ENCODE measurements at places on chromosomes 16 and 17.

DNA sequence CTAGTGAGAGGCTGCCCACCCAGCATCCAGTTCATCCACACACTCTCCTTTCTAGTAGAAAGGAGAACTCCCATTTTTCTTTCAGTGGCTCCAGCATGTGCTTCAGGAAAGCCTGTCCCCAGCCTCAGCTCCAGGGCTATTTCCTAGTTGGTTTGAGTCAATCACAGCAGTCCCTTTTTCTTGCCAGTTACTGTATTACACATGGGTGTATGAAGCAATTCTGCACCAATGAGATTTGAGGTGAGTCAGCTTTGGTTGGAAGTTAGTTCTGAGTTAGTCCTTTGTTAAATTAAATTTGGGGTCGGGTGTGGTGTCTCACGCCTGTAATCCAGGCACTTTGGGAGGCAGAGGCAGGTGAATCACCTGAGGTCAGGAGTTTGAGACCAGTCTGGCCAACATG is 24.8 kb downstream of the RAD51D start:
- no peak for DNase-seq

- no peak for DNase-seq
These were observed 5.0 kb downstream of the FHOD1 start for GRCh38 chr16:67242138-67242730.

DNA sequence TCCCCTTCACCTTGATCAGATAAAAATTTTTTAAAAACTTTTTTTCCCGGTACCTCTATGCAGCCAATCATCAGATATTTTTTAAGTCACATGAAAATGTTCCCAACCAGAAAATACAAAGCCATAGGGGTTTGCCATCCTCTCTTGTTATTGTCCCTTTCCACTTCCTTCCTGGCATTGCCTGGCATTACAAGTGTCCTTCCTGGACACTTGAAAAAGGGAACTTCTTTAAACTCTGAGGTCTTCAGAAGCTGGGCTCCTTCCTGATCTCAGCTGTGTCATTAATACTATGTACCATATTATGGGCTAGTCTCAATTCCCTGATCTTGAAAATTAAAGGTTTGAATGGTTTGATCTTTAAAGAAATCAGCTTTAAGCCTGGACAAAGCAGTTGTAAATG is 64.9 kb downstream of the TEX14 start:
- DNase-seq = no peak

DNA sequence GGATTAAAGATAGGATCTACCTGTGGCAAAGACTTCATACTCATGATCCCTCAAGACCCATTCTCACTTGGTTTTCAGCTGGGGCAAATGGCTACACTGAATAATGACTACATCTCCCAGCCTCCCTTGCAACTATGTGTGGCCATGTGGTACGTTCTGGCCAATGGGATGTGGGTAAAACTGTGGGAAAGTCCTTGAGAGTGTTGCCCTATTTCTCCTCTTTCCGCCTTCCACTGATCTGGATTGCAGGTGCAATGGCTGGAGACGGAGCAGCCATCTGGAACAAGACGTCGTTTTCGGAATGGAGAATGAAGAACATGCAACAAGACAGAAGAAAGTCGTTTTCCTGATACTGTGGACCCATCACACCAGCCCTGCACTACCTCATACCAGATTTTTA is 48.5 kb downstream of the HAPSTR1 start:
- DNase-seq = no peak

GRCh38 chr17:45575126-45575885 is 84.8 kb upstream of the PLEKHM1 start:
- DNase-seq = no peak

DNA sequence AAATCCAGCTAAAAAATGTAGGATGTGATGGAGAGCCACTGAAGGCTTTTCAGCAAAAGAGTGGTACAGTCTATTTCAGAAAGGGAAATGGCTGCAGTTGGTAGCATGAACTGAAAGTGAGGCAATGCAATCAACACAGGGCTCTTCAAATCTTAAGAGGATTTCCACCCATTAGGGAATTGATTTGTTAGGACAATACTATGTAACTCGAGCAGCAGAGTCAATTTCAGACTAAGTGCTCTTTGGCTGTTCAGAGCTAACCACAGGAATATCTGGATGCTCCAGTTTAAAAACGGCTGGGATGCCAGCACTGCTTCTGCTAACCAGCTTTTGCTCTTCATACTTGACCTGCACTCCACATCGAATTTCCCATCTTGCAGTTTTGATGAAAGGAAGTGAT is 24.6 kb downstream of the CACNG1 start:
- DNase-seq = peak; percentile 4

DNA sequence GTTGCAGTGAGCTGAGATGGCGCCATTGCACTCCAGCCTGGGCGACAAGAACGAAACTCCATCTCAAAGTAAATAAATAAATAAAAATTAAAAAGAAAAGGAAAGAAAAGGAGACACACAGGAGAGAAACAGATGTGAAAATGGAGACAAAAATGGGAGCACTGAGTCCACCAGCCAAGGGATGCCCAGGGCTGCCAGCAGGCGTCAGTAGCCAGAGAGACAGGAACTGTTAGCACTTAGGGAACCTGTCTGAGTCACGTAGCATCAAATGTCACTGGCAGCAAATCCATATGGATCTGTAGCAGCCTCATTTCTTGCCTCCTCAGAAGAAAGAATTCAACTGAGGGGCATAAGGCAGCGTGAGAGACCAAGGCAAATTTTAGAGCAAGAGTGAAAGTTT is 79.7 kb downstream of the CYLD start:
- DNase-seq = no peak

- no peak for DNase-seq
These were observed 76.8 kb upstream of the CIBAR2 start for GRCh38 chr16:85188822-85189672.

GRCh38 chr16:49603956-49604355 is 230.4 kb downstream of the C16orf78 start:
- no peak for DNase-seq

GRCh38 chr16:50246299-50247122 is 19.8 kb upstream of the ADCY7 start:
- no peak for DNase-seq

DNA sequence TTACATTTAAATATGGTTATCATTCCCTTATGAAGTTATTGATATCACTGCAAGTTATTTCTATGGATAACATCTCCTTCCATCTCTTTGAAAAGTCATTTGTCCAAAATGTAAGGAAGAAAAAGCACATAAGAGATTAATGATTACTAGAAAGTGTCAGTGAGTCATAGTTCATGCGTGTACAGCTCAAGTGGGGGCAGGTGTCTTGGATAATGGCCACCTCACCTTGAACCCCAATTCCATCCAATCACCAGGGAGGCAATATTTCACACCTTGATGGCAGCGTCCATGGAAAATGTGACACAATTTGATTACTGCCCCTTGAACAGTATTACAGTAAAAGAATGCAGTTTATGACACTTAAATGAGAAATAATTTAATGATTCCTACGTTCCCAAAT is 358.3 kb upstream of the SOX9 start:
- no peak for DNase-seq

DNA sequence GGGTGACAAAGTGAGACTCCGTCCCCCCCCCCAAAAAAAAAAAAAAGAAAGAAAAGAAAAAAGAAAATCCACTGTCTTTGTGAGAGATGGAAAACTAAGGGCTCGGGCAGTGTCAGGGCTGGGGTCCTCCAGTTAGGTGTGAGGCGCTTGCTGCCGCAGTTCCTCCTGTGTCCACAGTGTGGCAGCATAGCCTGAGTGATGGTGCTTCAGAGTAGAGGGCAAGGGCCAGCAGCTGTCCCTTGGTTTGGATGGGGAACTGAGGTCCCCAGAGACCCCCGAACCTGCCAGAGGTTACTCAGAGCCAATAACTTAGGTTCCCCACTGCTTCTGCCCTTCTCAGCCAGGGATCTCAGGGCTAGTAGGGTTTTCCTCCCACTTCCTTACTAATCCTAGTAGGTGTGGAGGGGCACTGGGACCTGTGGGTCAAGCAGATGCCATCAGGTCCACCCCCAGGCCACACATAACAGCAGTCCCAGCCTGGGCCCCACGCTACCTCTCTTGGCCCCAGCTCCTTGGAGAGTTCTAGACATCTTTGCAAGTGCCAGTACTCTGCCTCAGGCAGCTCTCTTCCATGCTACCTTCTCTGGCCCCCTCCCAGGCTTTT is 7.9 kb upstream of the LLGL1 start:
- DNase-seq = peak; percentile 55

DNA sequence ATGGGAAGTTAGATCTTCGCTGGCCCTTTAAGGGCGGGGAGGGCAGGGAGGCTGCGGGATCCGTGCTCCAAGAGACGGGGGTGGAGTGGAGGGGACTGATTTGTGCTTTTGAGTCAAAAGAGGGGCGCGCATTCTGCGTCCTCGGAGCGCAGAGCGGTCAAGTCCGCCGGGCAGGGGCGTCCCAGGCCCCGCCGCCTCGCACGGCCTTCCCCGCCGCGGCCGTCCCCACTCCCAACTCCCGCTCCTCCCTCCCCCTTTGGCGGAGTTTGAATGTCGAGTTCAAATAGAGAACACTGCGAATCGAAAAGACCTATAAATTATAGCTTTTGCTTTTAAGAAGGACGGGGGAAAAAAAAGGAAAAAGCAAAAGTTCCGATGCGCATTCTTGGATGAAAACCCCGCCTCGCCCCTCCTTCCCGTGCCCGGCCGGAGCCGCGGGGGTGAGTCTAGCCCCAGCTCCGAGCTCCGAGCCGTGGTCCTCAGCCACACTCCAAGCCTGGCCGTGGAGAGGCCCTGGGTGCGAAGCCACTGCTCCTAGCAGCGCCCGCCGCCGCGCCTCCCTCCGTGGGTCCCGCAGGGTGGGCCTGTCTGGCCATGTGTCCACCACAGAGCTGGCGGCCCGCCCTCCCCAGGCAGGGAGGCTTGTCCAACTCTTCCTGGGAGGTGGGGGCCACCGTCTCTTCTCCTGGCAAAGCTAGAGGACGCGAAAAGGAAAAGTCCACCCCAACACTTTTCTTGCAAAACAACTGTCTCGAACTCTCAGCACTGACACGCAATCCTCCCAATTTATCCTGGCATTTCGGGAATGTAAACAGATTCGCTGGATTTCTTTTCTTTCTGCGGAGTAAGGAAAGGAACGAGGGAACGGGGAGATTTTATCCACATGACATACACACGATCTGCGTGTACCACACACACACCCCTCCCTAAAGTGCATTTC is 3.6 kb downstream of the CBX8 start:
- no peak for DNase-seq

DNA sequence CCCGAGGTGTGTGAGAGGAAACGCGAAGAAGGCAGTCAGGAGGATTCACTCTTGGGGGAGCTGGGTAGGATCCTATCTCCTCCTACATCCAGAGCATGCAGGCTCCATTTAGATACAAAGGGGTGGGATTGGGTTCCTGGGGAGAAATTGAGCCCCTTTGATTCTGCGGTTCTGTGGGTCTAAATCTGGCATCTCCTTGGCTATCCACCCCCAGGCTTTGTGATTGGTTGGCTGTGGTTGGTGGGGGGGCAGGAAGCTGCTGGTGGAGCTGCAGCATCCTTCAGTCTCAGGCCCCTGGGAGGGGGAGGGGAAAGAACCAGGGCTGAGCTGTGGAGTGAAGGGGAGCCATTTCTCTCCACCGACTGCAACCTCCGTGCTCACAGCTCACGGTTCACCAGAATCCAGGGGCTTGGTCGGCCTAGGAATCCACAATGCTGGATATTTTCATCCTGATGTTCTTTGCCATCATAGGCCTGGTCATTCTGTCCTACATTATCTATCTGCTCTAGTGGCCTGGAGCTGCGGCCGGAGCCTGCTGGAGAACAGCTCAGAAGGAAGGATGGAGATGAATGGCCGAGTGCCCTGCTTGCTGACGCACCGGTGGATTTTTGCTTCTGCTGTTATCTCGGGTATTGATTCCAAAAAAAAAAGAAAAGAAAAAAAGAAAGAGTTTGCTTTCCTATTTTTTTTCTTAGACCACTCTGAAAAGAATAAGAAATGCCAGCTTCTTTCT is at the start of gene LASP1NB:
Gene LASP1NB, plus strand, starts transcription at position 352 of the 733 bp plus-strand sequence.
- no peak for DNase-seq

GRCh38 chr16:48846277-48846676 is 236.3 kb upstream of the N4BP1 start:
- DNase-seq = no peak

DNA sequence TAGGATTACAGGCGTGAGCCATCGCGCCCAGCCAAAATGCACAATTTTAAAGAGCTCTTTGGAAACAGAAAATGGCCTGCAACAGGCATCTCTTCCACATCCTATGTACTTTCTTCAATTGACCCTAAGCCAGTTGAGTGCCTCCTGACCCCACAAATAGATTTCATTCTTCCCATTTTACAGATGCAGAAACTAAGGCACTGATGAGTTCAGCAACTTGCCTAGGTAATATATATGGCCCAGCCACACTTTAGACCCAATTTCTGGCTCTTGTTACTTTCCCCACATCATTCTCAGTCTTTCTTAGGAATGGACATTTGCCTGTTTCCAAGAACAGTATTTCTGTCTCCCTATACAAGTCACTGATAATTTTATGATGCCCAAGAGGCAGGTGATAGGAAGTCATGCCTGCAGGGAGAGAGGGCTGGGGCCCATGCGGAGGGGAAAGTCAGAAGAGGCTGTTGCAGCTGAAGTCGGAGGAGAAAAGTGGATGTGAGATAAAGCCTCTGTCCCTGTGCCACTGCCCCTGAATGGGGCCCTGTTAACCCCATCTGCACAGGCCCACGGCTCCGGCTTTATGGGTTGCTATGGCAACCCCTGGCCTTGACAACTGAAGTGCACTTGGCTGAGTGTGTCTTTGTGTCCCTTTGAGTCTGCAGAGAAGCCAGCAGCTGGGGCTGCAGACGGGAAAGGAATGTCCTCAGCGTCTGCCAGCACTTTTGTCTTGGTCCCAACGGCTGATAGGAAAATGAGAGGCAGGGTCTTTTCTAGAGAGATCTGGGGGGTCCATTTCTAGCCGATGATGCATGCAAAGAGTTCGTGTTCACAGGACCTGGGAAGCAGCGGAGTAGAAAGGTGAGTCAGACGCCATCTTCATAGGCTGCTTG is 45.9 kb downstream of the ABAT start:
- peak; percentile 88 for DNase-seq

- no peak for DNase-seq
These were observed 296.6 kb upstream of the PMFBP1 start for GRCh38 chr16:72468582-72468981.

DNA sequence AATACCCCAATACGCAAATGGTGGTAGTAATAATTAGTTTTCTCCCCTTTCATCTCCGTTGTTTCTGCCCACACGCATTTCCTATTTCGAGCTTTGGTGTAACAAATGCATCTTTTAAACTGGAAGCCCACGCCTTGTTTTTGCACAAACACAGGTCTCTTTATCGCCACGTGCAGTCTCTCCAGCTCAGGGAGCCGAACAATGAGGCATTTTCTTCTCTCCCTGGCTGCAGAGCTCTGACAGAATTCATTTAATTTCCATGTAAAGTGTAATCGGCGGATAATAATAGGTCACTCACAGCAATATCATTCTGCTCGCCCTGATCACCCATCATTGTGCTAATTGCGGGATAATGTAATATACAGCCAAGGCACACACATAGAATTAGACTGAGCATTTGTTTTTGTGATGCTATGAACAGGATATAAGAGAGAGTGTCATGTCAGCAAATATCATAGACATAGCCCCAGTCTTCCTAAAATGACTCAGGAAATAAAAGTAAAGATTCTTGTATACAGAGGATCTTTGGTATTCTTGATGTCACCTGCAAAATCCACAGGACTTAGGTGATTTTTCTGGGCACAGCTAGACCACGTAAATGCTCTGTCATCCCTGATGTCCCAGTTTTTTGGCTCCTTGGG is 452.6 kb upstream of the CDH11 start:
- DNase-seq = no peak
